Nephron progenitor cell (in vitro differentiated cells): ENCODE measurements at places on chromosomes 1 and 21.

DNA sequence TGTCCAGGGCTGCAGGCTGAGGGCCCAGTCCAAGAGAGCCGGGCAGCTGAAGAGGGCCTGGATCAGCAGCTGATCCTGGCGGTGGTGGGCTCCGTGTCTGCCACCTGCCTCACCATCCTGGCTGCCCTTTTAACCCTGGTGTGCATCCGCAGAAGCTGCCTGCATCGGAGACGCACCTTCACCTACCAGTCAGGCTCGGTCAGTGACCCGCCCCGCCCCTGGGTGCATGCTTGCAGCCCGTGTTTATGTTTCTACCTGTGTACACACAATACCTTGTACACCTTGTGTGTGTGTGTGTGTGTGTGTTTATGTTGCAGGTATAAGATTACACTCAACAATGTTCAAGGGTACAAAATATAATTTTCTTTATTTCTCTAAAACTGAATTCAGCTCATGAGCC is 13.0 kb downstream of the TIE1 start:
- no peak for DNase-seq

- no peak for DNase-seq
Observed at GRCh38 chr1:196001188-196001587, 607.1 kb downstream of the KCNT2 start.

DNA sequence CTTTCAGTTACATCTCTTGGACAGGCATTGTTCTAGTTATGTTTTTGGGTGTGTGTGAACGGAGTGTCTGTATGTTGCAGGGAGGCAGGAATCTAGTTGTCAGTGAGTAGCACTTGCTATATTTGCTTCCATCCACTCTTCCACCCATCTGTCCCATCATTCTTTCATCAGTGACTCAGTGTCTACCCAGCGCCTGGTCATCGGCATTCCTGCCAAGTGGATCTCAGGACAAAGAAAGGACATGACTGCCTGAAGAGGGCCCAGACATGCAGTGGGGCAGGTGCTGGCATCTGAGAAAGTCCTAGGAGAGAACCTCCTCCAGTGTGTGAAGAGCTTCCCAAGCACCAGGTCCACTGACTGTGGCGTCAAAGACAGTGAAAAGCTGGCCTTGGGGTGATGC is 27.3 kb upstream of the MAGOH start:
- DNase-seq = no peak

- DNase-seq = no peak
Observed at GRCh38 chr1:219298571-219299148, 125.0 kb downstream of the LYPLAL1 start.

DNA sequence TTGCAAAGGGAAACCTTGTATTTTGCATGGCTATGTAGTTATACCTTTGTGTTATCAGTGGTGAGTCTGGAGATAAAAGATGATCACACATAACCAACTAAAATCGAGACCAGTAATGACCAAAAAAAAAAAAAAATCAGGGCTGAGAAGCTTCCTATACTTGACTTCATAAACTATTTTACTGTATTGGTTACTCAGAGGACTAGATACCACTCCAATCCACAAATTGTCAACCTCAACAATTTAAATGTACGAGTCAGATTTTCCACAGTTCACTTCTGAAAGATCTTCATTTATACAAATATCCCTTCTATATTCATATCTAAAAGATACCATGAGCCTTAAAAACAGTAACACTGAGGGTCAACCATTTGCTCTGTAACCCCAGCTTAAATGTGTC is 71.7 kb downstream of the NRIP1 start:
- DNase-seq = no peak

DNA sequence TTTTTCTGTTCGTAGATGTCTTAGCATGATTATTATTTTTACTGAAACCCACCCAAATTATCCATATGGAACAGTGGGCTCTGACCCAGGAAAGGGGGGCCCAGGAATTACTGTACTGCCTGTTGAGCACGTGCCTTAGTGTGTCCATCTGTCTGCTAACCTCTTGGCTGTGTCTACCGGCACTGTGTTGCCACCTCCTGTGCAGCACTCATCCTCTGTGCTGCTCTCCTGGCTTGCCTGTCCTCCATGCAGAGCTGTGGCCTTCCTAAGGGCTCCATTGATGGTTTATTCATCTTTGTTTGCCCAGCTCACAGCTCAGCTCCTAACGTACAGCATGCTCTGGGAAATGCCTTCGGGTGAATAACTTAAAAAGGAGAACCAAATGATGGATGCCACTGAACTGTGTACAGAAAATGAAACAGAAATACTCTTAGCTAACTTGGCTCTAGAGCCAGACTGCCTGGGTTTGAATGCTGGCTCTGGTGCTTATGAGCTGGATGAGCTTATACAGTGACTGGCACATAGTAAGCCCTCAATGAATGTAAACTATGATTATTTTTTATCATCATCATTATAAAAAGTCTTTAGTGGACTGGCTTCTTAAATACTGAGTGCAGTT is 11.4 kb upstream of the RPTN start:
- DNase-seq = no peak

DNA sequence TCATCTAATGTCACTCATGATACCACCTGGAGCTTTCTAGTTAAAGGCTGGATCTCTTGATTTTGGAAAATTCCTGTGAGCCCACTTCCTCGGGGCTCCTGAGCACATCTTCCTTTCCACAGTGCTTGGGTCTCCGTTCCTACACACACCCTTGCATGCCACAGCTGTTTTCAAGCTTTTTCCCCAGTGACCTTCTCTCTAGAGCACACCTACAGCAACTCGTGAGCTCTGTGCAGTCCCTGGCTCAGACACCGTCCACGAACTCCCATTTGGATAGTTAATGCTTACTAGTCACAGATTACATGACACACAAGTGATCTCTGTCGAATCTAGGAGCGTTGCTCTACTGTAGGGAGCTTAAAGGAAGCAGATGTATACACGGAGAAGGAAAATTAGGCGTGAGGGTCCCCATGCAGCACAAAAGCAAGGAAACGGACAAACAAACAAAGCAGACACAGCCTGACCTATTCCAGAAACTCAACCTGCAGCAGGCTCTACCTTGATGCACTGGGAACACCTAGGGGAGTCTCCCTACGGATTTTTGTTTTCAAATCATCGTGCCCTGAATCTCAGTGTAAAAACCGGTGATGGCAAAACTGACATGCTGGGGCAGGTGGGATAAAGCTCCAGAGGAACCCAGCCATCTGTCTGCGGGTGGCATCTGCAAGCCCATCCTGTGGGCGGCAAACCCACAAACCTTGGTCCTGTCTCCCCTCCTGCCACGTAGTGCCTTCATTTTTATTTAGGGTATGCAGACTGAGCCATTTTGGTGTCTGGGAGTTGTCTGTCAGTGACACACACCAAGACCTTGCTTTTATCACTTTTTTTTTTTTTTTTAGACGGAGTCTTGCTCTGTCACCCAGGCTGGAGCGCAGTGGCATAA is 177.8 kb downstream of the RUNX1 start:
- DNase-seq = no peak

GRCh38 chr1:203593723-203594122 is 32.9 kb upstream of the ATP2B4 start:
- DNase-seq = no peak

DNA sequence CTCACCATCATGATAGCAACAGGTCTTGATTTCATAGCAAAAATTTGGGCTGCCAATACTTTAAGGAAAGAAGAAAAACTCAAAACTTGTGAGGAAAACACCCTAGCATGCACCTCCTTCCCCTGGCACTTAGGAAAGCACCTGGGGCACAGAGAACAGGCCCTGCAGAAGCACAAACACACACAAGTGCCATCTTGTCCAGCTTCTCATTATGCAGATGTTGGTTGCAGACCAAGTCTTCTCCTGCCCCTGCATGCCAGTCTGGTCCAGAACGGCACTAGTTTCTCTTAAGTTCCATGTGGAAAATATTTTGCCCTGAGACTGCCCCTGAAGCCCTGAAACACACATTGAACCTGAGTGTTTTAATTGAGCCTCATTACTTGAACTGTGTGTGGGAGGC is 6.3 kb upstream of the ETV3 start:
- no peak for DNase-seq

- DNase-seq = no peak
Observed at GRCh38 chr1:225657462-225657989, 4.6 kb upstream of the ENAH start.

DNA sequence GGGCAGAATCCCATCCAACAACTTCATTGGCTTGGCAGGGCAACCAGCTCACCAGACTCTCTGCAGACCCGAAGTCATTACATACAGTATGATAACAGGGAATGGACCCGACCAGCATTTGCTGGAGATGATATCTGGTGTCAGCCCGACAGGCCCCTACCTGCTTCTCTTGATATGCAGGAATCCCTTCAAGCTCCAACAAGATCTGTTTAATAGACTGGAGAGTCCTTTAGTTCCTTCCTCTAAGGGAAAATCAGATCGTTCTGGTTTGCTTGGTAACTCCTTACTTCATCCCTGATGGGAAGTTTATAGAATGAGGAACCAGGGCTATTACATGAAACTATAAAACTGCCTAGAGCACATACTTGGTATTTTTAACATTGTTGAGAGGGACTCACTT is 61.2 kb downstream of the EDARADD start:
- no peak for DNase-seq

GRCh38 chr1:92567211-92567868 is 80.6 kb upstream of the GFI1 start:
- no peak for DNase-seq
